ENCODE measurements at places on chromosomes 5 and 9.
A peak's percentile ranks its signal among the peaks of the same experiment; 100 is the strongest.

- peak; percentile 65 for DNase-seq
Measured at GRCh38 chr9:16154521-16155078, 601.8 kb downstream of the CCDC171 start.

GRCh38 chr5:10699281-10699874, 61.7 kb downstream of the DAP start:
- no peak for DNase-seq

DNA sequence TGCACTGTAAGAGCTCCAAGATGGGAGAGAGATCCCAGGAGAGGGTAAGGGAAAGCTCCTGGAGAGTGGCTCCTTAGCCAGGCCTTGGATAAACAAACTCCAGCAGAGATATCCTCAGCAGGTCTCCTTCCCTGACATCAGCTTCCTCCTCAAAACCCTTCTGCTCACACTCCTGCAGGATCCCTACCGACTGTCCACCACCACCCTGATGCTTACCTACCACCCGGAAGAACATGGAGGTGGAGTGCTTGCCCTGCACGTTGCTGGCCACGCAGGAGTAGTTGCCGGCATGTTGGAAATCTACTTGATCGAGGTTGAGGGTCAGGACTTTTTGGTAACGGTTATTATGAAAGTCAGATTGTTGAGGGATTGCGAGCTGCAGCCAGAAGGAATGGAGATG, 9.3 kb downstream of the CSF1R start:
- DNase-seq: no peak

DNA sequence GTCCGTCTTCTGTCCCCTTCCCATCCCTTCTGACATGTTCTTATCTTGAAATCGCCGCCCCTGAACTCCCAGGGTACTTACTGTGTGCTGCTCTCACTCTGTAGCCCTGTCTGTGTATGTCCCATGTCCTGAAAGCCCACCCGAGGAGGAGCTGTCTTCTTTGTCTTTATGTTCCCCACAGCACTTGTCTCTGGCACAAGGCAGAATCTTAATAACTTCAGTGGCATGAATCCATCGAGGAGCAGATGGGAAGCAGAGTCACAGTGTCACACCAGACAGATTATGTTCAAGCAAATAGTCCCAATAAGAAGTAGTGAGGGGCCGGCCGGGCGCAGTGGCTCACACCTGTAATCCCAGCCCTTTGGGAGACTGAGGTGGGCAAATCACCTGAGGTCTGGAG, 29.7 kb upstream of the LTC4S start:
- DNase-seq: no peak

DNA sequence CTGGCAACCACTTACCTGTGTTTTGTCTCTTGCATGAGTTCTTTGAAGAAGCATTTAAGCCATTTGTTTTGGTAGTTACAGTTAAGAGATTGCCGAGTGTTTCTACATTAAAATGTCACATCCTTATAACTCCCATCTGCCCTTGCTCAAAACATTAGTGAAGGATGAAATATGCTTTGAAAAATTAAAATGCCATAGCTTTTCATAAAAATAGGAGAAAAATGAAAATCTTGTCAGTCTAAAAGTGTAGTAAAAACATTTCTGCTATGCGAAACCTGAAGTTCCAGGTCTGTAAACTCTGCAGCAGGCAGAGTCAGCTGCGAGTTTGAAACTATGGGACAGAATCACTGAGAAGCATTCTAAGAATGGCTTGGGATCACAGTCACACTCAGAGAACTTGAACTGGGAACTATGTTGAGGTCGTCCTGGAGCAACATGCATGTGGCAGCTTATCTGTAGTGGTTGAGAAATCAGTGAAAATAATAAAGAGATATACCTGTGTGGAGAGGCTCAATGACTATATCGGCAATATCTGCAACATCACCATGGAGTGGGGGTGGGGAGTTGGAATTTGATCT, 67.4 kb downstream of the RASGRF2 start:
- no peak for DNase-seq

GRCh38 chr5:125868036-125868435, 555.2 kb upstream of the GRAMD2B start:
- DNase-seq: no peak

DNA sequence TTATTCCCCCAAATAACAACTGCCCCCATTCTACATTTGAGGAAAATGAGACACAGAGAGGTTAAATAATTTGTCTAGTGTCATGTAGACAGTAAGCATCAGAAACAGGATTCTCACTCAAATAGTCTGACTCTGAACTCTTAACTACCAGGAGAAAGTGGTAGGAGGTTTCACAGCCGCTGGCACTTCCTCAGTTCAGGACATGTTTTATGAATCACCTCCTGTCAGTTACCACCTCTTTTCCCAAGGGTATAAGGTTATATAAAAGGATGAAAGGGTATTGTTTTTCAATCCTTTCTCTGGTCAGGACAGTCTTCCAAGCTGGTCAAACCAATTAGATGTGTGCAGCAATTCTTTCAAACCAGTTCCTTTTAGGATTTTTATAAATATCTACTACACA, 52.1 kb downstream of the TSSK1B start:
- no peak for DNase-seq

- peak; percentile 94 for DNase-seq
Measured at GRCh38 chr5:177403792-177404640, 3.6 kb upstream of the PFN3 start.

- DNase-seq: peak; percentile 87
Measured at GRCh38 chr5:14440582-14441431, 140.8 kb upstream of the OTULINL start.

DNA sequence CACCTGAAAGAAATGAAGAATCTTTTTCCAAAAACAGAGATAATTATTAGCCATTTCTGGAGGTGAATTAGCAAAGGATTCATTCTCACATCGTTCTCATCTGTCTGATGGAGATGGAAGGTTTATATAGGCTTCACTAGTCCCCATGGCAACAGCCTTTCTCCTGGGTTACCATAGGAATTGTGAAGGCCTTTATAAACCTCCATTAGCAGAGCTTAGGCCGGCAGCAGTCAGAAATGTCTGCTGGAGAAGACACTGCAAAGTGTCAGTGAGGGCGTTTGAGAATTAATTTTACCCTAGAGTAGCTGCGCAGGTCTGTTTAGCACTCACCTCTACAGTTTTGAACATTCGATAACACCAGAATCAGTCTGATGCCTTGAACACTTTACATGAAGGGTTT, 290.4 kb upstream of the NR4A3 start:
- no peak for DNase-seq

DNA sequence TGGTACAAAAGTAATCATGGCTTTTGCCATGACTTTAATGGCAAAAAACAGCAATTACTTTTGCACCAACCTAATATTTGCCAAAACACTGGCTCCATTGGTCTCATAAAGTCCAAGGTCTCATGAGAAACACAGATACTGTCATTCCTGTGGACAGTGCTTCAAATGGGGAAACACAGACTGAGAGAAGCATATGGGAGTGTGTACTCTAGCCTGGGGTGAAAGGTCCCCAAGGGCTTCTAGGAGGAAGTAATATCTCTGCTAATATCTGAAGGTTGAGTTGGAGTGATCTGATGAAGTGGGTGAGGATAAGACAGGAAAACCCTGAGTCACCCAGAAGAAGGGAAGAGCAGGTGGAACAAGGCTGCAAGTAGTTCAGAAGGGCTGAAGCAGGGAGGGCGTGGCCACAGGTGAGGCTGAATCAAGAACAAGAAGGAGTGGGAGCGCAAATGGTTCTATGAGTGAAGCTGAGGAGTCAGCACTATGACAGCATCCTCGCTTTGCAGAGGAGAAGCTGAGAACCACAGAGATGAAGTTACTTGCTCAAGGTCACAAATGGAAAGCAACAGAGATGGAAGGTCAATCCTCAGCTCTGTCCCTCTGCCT, 164.1 kb downstream of the ASTN2 start:
- DNase-seq: no peak

DNA sequence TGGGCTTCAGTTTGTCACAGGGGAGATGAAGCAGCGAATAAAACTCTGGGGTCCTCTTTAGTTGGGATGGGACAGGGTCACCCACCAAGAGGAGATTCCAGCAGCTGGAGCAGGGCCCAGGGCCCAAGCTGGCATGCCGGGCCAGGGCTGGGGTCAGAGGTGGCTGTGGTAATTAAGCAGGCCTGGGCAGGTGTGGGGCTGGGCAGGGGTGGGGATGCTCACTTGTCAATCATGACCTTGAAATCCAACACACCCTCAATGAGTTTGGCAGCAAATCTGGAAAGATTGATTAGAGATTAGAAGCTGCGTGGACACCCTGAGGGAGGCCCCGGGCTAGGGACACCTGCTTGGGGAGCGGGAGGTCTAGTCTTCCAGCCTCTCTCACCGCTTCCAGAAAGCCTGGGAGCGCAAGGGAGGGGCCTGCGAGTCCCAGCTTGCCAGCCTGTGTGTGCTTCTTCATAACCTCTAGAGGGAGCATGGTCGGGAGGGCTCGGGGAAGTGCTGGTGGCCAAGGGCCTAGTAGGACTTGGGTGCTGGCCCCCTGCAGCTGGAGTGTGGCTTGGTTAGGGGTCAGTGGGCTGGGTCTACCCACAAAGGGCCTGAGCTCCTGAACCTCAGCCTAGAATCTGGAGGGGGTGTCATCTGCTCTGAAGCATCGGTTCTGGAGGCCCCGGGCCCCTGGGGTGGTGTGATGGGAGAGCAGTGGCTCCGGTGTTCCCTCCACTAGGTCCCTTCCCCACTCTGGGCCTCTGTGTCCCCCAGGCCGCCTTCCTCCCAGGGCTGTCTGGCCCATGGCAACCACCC, 7.6 kb downstream of the CRAT start:
- peak; percentile 34 for DNase-seq

GRCh38 chr9:89678396-89679015, 73.7 kb downstream of the GADD45G start:
- no peak for DNase-seq

GRCh38 chr5:137666461-137666850, 69.4 kb downstream of the KLHL3 start:
- DNase-seq: no peak
